ENCODE measurements at places on chromosomes 7 and 10.

DNA sequence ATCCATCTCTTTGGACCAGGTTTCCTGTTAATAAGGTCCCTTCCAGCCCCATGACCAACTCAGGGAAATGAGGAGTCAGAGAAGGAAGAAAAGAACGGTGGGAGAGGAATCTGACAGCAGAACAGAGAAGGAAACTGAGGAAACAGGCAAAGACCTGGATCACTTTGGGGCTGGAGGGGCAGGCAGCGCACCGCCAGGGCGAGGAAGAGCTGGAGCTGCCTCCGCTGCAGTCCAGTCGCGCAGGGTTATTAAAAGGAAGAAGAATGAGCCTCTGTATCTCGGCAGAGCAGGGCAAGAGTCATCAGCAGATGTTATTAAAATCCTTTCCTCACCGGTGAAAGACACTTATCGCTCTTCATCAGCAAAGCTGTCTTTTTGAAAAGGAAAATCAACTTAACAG lies 37.7 kb upstream of the R3HCC1L start:
- no peak for DNase-seq

DNA sequence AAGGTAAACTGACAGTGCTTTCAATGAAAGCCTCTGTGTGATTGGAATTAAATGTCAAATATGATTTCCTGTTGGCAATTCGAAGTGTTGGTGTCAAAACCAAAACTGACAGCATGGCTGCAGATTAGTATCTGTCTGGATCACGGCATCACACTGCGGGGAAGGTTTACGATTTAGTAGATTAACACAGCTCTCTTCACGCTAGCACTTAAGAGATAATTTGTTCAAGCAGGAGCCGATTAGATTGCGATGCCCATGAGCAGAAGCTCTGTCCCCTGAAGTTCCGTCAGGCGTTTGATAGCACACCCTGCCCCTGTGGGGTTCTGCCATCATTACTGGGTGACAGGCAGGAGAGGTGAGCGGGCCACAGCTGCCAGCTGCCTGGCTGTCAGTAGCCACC lies 279.5 kb upstream of the AUTS2 start:
- no peak for DNase-seq

GRCh38 chr7:44893710-44894234 lies 8.4 kb upstream of the PURB start:
- no peak for DNase-seq

- DNase-seq, result no peak
Measured at GRCh38 chr10:118672153-118672552, 76.7 kb upstream of the PRLHR start.

DNA sequence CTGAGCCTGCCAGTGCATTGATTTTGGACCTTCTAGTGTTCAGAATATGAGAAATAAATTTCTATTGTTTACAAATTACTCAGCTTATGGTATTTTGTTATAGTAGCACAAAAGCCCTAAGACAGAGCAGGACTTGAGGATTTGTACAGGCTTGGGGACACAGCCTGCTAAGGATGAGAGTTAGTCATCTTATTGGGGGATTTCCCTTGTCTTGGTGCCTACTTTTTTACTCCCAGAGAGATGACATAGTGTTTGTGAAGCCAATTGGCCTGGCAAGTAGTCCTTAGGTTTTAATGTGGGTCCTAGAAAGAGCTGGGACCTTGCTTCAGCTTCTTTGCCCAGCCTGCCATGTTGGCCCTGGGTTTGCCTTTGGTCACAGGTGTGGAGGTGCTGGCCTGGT lies 364.0 kb downstream of the REEP3 start:
- DNase-seq, result no peak

GRCh38 chr10:52807803-52808202 lies 35.2 kb upstream of the MBL2 start:
- DNase-seq, result no peak

GRCh38 chr10:51789118-51789517 lies 89.7 kb upstream of the CSTF2T start:
- no peak for DNase-seq

DNA sequence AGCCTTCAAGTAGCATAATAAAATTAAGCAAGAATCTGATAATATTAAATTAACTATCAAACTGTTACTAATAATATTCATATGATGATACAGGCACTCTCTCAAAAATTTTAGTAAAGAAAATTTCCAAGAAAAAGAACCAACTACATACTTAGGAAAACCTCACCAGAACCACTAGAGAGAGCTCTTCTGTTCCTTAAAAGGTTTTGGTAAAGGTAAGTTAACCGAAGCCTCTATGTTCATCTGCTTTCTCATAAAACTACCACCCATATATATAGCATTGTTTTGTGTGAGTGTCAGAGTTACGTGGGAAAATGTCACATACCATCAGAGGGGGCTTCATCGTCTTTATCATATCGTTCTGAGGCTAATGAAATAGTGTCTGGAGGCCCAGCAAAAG lies 20.7 kb downstream of the SKAP2 start:
- DNase-seq, result no peak

DNA sequence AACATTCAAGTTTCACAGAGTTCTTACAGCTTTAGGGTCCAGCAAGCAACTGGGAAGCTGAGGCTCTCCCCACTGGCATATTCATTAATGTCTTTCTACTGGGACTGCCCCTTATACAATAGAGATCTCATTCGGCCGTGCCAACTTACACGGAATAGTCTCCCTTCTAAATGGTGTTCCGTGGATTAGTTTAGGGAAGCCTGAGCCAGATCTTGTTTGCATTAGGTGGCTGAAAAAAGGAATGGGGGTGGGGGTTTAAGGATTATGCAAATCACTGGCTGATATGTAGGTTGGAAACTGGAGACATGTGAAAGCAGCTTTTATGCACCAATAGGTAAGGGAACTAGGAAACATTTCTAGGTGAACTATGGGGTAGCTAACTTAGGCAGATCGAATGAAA lies 218.3 kb downstream of the TRIL start:
- DNase-seq, result no peak

DNA sequence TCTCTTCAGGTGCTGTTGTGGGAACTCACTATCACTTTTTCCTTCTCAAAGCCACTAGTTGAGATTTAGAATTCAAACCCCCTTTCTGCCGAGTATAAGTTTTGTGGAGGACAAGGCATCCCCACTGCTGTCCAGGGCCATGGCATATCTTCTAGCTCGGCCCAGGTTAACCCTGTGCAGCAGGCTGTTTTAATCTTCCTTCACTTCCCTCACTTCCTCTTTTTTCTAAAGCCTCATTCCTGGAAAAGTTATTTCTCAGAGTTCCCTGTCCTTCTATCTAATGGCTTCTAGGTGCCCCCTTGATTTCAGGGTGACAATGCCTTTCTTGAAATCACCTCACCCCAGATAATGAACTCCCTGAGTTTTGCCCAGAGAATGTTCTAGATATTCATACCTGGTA lies 222.3 kb downstream of the SNX10 start:
- no peak for DNase-seq

DNA sequence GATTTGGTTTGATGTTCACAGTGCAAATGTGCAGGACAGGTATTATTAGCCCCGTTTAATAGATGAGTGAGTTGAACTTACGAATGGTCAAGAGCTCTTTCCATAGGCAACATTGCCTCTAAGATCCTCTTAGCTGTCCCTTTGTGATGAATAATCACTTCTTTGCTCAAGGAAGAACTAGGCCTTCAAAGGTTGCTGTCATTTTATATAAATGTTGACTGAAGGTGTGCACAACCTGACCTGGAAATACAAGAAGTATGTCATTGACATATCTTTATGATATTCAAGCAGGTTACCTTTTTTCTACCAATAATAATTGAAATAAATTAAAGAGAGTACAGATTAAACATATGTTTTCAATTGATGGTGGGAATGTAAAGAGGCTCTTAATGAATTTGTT lies 48.5 kb upstream of the GLCCI1 start:
- DNase-seq, result no peak

- no peak for DNase-seq
Measured at GRCh38 chr10:71796749-71797405, 23.6 kb upstream of the VSIR start.

GRCh38 chr10:74643596-74643975 lies 182.8 kb upstream of the KAT6B start:
- DNase-seq, result no peak

GRCh38 chr10:4825868-4826791 lies at the start of gene AKR1E2:
Gene AKR1E2 (plus strand): TSS chr10:4826207. CDS start chr10:4826325, 118 bp downstream.
- DNase-seq, result no peak

DNA sequence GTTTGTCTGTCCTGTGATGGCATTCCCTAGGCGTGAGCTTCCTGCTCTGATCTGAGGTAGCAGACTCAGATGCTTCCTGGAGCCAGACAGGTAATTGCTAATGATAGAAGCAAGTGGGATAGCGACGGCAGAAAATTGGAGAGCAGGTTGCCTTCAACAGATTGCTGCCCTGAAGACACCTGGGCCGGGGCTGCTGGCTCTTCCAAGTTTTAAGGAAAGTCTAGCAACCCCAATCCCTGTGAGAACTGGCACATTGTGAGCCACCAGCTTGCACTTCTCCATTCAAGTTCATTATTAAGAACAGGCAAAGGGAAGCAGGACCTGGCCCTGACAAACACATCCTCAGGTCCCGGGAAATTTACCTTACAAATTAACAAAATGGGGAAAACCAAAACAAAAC lies 50.8 kb downstream of the ITPRID1 start:
- no peak for DNase-seq

DNA sequence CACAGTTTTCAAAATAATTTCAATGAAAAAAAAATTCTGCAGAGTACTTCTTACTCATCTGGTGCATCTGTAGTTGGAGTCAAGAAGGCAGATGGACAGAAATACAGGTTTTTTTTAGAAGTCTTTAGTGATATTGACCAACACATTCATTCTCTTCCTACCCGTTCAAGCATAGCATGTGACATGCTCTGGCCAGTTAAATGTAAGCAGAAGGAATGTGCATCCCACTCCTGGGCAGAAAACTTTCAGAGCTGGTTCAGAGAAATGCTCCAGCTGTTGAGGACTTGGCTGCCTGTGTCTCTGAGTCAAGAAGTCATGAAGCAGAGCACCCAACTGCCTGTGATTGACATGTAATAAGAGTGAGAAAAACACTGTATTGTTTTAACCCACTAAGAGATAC lies 665.3 kb upstream of the IGFBP3 start:
- DNase-seq, result no peak

DNA sequence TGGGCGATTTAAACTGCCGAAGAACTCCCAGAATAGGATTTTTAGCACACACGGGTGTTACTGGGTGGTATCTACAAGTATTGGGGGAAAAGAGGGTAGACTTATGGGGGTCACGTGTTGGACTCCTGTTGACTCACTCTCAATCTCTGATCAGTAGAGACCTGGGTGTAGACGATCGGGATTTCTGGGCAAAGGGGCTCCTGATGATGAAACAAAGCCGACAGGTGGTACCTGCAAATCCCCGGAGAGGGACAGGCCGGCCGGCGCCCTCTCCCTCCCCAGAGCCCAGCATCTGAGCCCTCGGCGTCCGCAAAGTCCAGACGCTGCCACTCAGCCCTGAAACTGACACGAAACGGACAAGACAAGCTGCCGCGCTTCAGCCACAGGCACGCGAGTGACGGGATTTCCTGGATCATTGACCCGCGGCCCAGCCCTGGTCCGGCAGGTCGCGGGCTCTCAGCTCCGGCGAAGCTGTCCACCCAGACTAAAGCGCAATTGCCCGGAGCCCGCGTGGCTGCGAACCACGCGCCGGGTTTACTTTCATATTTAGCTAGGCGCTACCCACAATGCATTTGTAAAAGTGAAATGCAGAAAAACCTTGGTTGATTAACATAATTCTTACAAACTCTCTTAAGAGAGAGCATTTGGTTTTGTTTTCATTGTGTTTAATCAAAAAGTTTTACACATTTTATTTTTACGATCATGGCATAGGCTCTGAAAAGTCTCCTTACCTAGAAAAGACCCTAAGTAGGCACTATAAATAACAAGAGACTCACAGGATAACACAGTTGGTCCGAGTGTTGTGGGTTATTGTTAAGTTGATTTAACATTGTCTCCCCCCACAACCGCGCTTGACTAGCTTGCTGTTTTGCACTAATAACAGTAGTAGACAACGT lies 56.9 kb upstream of the EZH2 start:
- DNase-seq, result peak; percentile 88

DNA sequence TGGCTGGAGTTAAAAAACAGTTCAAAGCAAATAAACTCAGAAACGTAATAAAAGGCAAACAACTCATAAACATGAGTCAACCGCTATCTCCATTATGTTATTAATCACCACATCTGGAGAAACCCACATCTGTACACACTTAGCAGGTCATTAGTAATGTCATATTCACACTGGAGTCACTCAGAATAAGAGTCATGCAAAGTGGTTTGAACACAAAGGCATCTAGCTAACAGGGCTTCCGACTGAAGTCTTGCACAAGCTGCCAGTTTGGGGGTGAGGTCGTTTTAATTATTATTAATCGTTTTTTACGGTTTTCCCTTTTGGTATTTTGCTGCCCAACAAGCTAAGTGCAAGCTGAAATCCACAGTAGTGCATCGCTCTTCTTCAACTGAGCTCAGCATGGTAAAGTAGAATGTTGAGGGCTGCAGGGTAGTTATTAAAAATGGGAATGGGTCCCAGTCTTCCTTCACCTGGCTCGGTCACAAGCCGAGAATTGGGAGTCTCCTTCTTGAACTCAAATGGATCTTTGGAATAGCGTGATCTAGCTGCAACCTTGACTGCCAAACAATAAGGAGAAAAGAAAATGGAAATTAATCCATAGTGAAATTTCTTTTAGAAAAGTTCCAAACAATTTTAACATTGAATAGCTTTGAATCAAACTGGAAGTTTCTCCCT lies 663.5 kb downstream of the KCNMA1 start:
- DNase-seq, result no peak

GRCh38 chr10:113522460-113522859 lies 30.4 kb upstream of the HABP2 start:
- no peak for DNase-seq

- no peak for DNase-seq
Measured at GRCh38 chr10:31319602-31320549, 860 bp downstream of the ZEB1 start.
